ENCODE measurements at places on chromosomes 12 and 14. TPM values are rescaled to one million over a fixed set of nuclear protein-coding genes. Genes with fewer than 3 reads are reported as not detected.

GRCh38 chr12:1919763-1920162 lies 1.3 kb upstream of the CACNA2D4 start:
- no peak for DNase-seq

MANSC4 gene
- total RNA-seq: not detected

DNA sequence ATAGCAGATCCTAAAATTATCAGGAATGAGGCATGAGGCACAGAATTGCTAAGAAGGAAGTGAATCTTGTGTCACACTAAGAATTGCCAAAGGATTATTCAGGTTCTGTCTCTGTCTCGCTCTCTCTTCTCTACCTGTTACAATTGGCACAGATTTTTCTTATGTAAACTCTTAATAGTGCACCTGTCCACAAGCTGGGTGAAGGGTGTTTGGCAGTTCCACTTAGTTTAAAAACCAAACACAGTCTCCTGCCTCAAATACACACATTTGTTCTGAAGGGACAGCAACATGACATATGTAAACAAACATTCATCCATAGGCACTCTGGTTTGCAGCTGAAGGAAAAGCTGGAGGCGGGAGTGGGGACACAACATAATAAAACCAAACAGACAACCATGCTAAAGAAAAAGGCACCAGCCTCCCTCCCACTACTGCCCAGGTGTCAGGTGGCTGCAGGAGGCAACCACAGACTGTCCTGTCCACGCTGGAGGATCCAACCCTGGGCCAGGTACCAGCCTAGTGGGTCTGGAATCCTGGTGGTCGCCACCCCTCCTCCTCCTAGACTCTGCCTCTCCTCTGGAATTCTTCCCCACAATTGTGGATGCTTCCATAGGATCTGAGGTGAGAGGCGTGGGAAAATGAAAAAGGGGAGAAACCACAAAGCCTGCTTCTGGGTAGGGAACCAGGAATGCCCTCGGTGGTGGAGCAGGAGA lies 81.2 kb downstream of the TMEM260 start:
- DNase-seq: no peak

DNA sequence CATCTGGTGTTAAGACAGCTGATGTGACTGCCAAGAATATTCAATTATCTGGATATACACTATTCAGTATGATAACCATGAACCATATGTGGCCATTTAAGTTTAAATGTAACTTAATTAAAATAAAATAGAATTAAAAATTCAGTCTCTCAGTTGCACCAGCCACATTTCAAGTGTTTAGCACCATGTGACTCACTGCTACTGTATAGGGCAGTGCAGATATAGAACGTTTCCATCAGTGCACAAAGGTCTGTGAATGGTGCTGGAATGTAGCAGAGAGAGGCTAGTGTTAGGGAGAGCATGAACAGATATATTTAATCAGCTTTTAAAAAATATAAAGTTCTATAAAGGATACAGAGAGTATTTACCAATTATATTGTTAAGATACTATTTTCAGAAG lies 28.7 kb downstream of the ARID4A start:
- DNase-seq: no peak

GRCh38 chr14:94180655-94181271 lies 6.6 kb downstream of the PPP4R4 start:
- no peak for DNase-seq

RNASE2 gene
- total RNA-seq: 1.1 TPM

GRCh38 chr12:27052176-27052575 lies 29.8 kb downstream of the MED21 start:
- DNase-seq: no peak

DNA sequence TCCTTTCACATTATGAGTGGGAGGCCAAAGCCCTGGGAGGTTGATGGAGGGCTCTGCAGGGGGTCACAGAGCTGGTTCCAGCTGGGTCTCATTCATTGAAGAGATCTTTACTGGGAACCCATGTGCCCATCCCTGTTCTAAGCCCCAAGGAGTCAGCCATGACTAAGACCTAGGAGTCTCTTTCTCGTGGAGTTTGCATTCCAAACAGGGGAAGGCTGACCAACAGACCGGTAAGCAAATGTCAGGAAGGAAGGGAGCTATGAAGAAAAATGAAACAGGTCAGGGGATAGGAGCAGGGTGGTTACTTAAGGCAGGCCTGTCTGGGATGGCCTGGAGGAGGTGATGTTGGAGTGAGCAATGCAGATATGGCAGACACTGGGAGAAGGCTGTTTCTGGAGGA lies 31.5 kb downstream of the SYNDIG1L start:
- no peak for DNase-seq

RD3L gene
- total RNA-seq: not detected

- DNase-seq: peak; percentile 64
Measured at GRCh38 chr14:69818758-69819191, 21.7 kb upstream of the SLC10A1 start.

TMEM19 gene
- 39.3 TPM for total RNA-seq

ARHGAP5 gene
- total RNA-seq: 138 TPM

PRH2 gene
- not detected for total RNA-seq

- DNase-seq: no peak
Measured at GRCh38 chr14:99158150-99158549, 113.8 kb downstream of the BCL11B start.

AICDA gene
- total RNA-seq: not detected

CBX5 gene
- 70.2 TPM for total RNA-seq

AMIGO2 gene
- 61.7 TPM for total RNA-seq

GRCh38 chr12:95884998-95885397 lies 26.2 kb downstream of the SNRPF start:
- DNase-seq: no peak

Measured in ureter (tissue), 1 donor.